ENCODE measurements at places on chromosomes 11 and 22. TPM values are rescaled to one million over a fixed set of nuclear protein-coding genes. Genes with fewer than 3 reads are reported as not detected.

C22orf31 gene
- not detected for total RNA-seq

TUBA8 gene
- total RNA-seq = 0.72 TPM

ST14 gene
- total RNA-seq = not detected

GLYATL1 gene
- total RNA-seq = 0.13 TPM

BIK gene
- not detected for total RNA-seq

TESMIN gene
- total RNA-seq = 0.10 TPM

MRGPRE gene
- total RNA-seq = 0.20 TPM

FHIP1B gene
- 13.3 TPM for total RNA-seq

NUCB2 gene
- 110 TPM for total RNA-seq

DMC1 gene
- total RNA-seq = 0.56 TPM

ANKK1 gene
- not detected for total RNA-seq

MYBPC3 gene
- total RNA-seq = not detected

FAM111B gene
- 4.2 TPM for total RNA-seq

CARD10 gene
- 3.4 TPM for total RNA-seq

NAGA gene
- 56.8 TPM for total RNA-seq

RAPSN gene
- total RNA-seq = 0.40 TPM

KDELR3 gene
- total RNA-seq = 166 TPM

KCNQ1 gene
- total RNA-seq = not detected

VPREB3 gene
- not detected for total RNA-seq

TMPRSS5 gene
- 0.07 TPM for total RNA-seq

SLC6A5 gene
- total RNA-seq = not detected

FOLR3 gene
- total RNA-seq = 3.4 TPM

MUC5B gene
- total RNA-seq = not detected

ANAPC15 gene
- total RNA-seq = 14.0 TPM

FGF4 gene
- total RNA-seq = not detected

C11orf16 gene
- total RNA-seq = not detected

DGAT2 gene
- 2.3 TPM for total RNA-seq

OR5A1 gene
- total RNA-seq = not detected

Data from smooth muscle cell of the pulmonary artery (primary cell).